ENCODE measurements at places on chromosomes 3 and 15.

DNA sequence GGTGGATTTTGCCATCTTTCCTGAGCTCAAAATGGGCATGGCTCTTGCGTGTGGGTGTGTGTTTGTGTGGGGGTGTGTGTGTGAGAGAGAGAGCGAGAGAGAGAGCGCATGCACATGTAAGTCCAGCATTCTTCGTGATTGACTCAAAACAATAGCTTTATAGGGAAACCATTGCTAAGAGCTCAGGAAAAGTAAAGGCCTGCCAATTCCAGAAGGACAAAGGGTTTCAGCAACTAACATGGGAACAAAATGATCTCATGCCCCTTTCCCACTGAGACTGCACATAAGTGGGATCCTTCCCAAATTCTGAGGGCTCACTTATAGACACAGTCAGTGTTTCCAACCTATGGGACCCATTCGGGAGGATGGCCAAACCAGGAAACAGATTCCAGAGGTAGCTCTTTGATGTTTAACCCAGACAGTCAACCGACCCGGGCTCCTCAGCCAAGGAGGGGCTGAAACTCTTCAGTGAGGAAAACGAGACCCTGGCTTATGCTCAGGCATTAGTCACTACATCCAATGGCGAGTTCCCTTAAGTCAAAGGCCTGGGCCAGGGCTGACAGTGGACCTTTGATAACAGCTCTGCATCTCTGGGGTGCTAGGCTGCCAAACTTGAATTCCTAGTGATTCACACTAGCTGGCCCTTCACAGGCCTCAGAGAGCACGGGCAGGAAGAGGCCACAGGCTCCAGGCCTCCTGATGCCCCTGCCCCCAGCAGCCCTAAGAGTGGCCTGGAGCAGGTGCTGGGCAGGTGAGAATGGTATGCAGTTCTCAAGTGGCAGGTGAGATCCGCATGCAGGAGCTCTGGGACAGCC lies 305.0 kb upstream of the C2CD4B start:
- DNase-seq = no peak

- DNase-seq = peak; percentile 35
Measured at GRCh38 chr15:33226559-33227181, 32.2 kb upstream of the FMN1 start.

GRCh38 chr3:194806991-194807630 lies 121.4 kb downstream of the FAM43A start:
- DNase-seq = no peak

DNA sequence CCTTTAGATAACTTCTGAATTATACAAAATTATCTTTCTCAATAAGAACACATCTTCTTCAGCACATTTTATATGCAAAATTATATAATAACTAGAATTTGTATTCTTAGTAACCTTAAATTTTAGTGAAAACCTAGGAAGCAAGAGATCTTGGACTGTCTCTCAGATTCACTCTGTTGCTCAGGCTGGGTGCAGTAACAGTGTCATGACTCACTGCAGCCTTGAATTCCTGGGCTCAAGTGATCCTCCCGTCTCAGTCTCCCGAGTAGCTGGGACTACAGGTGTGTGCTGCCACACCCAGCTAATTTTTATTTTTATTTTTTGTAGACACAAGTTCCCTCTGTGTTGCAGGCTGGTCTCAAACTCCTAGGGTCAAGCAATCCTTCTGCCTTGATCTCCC lies 29.9 kb downstream of the MKRN3 start:
- no peak for DNase-seq

DNA sequence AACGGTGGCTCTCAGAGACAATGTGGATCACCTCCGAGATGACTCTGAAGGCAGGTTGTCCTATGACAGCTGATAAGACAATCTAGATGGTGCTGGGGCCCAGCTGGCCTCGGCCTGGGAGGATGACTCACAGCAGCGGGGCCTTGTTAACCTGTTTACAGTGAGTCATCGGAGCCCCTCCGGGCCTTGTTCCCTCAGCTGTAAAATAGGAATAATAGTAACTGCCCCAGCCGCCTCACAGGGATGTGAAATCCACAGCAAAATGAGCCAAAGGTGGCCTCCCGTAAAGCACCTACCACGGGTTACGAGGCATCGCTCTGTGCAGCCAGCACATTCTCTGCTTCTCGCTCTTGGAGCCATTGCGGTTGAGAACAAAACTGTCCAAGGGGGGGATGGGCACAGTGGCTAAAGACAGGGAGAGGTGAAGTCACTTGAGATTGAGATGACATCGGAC lies 88.6 kb upstream of the RASGRF1 start:
- no peak for DNase-seq

GRCh38 chr15:95912280-95912625 lies 418.2 kb upstream of the NR2F2 start:
- DNase-seq = no peak

DNA sequence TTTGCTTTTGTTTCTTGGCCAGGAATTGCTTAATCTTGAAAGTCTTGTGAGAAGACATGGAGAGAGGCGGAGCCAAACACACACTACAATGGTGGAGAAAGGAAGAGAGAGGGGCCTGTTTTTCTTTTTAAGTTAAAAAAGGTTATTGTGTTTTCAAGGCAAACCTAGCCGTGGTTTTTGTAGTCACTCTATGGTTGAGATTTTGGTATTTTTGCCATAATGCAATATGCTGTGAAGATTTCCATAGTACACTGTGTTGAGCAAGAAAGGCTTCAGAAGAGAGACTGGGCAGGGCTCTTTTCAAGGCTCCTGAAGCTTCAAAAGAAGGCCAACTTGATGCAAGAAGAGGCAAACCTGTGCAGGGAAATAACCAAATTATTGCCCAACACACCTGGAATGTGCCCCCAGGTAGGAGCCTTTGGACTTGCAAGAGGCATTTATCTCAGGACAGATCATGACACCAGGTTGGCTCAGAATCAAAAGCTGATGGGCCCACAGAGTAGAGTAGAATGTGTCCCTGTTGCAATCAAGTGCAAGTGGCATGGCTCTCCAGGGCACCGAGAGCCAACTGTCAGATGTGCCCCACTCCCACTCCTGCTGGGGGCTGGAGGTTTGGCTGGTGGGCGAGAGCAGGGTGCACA lies 22.1 kb downstream of the AMOTL2 start:
- DNase-seq = no peak

DNA sequence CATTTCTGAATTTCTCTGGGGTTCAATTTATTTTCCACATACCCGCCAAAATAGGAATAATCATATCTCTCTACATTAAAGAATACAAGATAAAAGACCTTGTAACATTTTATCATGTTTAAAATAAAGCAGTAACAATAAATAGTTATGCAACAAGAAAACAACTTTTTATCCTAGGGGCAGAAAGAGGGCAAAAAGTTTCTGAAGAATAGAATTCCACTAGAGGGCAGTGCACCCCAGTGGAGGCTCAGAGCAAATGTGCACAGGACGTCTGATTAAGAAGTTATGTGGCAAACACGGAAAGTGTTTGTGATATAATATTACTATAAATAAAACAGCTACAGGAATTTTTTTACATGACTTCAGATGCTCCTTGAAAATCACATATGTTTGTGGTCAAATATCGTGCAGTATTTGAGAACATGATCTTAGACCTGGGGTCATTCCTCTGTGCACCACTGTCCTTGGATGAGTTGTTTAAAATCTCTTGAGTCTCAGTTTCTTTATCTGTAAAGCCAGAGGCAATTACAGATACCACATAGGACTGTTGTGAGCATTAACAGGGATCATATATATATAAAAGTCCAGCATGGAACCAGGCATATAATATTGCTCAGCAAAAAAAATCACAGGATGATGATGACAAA lies 13.2 kb upstream of the PIK3R4 start:
- DNase-seq = peak; percentile 89

DNA sequence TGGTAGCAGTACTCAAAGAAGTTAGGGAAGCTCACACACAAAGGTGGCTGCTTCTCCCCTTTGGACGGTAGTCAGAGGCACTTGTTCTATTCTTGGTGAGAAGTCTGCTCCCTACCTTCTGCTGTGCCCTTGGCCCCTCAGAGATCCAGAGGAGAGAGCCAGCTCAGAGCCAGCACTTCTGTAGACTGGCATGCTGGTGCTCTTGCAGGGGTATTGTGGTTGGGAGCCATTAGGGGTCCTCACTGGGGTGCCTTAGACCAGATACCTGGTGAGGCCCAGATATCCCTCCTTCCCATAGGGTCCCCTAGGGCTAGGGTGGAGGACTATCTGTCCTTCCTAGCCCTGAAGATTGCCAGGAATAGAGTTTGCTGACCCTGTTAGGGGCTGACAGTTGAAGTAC lies 140.6 kb downstream of the EEFSEC start:
- no peak for DNase-seq

DNA sequence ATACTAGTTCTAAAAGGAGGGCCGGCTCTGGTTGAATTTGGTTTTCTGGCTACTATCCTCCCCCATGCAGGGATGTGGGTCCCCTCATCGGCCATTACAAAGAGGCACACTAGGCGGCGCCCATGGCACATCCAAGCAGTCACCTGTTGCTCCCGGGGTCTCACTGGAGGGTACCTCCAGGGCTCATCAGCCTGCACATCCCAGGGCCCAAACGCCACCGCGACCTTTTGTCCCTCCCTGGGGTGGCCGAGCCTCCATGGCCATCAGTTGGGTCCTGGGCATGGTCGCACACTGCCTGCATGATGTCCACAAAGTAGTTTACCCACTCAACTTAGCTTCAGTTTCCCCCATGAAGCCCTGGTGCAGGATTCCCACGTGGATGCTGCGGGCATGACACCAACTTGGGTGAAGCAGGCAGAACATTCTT lies 28.3 kb downstream of the IDH3A start:
- peak; percentile 45 for DNase-seq

DNA sequence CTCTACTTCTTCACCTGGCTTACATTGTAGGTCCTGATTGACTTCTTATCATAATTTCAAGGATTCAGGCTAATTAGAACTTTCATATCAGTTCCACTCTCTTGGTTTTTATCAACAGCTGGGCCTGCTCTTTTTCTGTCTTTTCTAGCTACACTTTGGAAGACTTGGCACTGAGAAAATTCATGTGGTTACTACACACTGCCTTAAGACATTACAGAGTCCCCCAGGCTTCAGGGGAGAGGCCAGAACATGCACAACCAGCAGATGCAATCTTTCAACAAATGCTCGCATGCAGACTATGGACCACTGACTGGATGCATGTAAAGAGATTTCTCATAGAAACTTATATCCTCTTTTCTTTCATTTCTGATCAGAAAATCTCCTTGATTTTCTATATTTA lies 423.5 kb downstream of the TUSC7 start:
- DNase-seq = no peak

- DNase-seq = no peak
Measured at GRCh38 chr15:76912430-76912829, 7.3 kb upstream of the SCAPER start.

DNA sequence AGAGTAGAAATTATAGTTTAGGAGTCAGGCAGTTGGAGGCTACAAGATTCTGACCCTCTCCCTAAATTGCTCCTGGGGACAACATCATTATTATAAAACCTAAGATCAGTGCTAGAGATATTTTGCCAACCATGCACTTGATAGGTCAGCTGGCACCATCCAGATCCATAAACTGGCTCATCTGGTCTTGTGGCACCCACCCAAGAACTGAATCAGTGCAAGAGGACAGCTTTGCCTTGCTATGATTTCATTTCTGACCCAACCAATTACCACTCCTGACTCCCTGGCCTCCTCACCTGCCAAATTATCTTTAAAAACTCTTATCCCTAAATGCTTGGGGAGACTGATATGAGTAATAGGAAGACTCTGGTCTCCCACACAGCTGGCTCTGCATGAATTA lies 461.1 kb upstream of the TGFBR2 start:
- DNase-seq = no peak

DNA sequence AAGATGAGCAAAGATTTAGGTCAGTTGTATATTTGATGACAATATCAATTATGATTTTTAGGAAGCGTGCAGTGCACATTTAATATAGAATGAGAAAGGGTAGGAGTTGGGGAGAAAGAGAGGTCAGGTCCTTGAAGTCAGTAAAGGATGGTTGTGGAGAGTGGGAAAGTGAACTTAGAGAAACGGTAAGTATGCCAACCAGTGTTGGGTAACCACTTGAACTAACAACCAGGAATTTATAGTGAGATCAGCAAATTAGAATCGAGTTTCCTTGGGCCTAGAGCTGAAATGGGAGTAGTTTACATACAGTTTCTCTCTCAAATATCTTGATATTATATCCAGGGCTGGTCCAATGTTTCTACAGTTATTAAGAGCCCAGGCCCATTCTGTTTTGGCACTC lies 188.5 kb upstream of the RBMS3 start:
- no peak for DNase-seq

GRCh38 chr3:53834429-53835095 lies 11.7 kb downstream of the CHDH start:
- DNase-seq = no peak

All from eye (tissue), 1 donor.